ENCODE measurements at places on chromosomes 16 and 17.

GRCh38 chr17:12730931-12731521 lies 58.3 kb upstream of the ARHGAP44 start:
- DNase-seq: peak; percentile 98

GRCh38 chr16:81649561-81650184 lies 129.4 kb upstream of the PLCG2 start:
- no peak for DNase-seq

GRCh38 chr17:8164815-8165131 lies 2.0 kb upstream of the VAMP2 start:
- DNase-seq: no peak

DNA sequence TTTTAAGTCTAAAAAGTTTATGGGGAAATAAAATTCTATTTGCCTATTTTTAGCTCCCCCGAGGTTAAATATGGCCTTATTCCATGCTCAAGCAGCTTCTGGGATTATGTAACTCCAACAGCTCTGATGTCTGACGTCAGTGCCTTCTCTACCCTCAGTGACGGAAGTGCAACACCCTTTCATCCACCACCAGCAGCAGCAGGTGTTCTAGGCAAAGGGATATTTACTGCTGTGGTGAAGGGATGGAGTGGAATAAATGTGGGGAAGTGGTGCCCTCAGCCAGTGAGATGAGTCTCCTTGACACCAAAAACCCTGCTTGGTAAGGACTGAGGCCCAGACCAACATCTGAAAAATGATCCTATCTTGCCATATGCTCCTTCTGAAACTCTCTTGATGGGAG lies 247.4 kb downstream of the SHISA9 start:
- DNase-seq: no peak

GRCh38 chr16:6447021-6447790 lies 885.4 kb upstream of the RBFOX1 start:
- no peak for DNase-seq

DNA sequence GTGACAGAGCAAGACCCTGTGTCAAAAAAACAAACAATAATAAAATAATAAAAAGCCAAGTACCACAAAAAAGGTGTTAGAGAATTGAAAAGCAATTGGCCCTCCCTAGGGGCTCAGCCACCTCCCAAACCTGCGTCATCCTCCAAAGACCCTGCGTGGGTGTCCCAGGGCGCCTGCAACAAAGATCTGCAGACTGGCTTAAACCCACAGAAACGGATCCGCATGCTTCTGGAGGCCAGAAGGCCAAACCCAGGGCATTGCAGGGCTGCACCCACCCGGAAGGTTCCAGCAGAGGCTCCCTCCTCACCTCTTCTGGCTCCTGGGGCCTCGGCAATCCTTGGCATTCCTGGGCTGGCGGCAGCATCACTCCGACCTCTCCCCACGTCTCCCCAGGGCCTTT lies 1.5 kb downstream of the ENPP7 start:
- DNase-seq: no peak

DNA sequence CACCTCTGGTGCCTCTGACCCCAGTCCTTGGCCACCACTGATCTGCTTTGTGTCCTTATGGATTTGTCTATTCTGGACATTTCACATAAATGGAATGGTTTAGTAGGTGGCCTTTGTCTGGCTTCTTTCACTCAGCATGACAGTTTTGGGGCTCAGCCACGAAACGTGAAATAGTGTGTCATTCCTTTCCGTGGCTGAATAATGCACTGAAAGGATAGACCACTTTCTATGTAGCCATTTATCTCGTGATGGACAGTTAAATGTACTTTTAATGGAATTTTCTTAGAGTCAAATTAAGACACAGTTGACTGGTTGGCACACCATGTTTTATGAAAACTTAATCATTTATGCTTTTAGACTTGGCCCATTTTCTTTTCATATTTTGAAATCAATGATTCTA lies 57.4 kb downstream of the LITAF start:
- DNase-seq: no peak

GRCh38 chr16:87661561-87661960 lies 59.3 kb downstream of the JPH3 start:
- DNase-seq: peak; percentile 95

DNA sequence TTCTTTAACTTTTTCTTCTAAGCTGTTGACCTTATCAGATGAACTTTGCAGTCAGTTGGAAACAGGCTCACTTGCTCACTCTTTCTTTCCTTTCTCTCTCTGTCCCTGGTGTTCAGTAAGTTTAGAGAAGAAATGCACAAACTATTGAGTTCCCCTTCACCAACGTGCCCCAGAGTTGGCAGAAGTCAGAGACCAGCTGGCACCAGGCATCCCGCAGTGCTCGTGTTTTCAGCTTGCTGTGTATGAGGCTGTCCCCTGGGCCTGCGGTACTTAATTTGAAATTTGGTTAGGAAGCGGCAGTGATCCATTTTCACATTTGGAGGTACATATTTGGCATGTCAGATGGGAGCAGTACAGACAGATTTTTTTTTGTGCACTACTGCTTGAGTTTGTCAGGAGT lies 258.6 kb downstream of the SNX29 start:
- no peak for DNase-seq

GRCh38 chr17:30476726-30477082 lies 504 bp upstream of the GOSR1 start:
- DNase-seq: no peak

- DNase-seq: no peak
These were observed 4.8 kb upstream of the KRT36 start for GRCh38 chr17:41494524-41494923.

GRCh38 chr17:63641692-63642448 lies 19.7 kb downstream of the MAP3K3 start:
- peak; percentile 40 for DNase-seq

- DNase-seq: peak; percentile 71
These were observed 49.4 kb upstream of the GSE1 start for GRCh38 chr16:85563515-85564276.
